NCI-H1436 (cell line): ENCODE measurements at places on chromosomes 7 and 10.

- no peak for DNase-seq
Observed at GRCh38 chr10:124792998-124793352, 1.3 kb upstream of the EEF1AKMT2 start.

DNA sequence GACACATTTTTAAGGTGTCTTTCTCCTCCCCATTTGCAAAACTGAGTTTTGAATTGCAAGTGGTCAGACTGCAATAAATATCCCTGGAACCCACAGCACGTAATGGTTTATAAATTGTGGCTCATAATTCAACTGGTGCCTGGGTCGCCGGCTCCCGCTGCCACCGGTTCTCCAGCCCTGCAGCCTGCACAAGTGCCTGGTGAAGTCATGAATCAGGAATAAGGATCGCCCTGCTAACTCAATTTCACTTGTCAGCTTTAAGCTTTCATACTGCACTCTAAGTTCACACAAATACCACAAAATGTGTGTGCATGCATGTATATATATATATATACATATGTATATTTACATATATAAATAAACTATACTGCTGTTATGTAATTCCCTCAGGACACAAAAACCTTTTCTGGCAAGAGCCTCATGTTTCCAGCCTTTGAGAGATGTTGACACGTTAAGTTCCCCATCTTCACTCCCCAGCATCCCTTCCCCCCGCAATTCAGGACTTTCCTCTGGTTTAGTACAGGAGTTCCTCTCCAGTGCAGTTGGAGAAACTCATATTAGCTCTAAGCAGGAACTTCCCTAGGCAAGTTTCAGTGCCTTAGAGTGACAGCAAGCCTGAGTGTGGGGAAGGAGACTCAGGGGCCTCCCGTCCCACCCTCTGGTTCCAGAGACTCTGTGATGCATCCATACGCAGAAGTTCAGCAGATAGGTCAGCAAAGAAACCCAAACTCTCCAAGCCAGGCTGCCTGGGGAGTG, 129.2 kb upstream of the UNC5B start:
- no peak for DNase-seq

- no peak for DNase-seq
Observed at GRCh38 chr7:85478530-85478929, 291.7 kb upstream of the SEMA3D start.

DNA sequence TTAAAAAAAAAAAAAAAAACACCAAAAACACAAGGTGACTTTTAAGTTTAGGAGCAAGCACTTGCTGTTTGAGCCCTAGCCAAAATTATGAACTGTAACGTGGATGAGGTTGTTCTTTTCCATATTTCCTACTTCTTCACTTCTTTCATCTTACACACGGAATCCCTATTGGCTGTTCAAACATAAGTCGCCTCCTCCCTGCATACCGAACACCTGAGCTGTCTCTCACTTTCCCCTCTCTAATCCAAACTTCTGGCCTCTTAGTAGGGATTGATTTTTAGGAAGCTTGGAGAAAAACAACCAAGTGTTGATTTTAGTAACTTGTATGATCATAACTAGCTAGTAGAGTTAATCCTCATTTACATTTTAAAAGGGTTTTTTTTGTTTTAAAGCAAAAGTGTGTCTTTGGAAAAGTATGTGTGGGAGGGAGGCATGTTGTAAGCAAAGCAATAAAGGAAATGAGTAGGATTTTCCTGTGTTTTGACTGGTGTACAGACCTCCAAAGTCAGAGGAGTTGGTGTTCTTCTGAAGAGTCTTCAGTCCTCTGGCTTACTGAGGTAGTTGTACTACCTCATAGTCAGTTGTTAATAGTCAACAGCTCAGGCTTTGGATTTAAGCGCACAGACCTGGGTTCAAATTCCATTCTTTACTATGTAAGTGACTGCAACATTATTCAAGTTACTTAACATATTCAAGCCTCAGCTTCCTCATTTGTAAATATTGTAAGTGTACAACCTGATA, 39.3 kb downstream of the RABGEF1 start:
- DNase-seq = no peak
